ENCODE measurements at places on chromosomes 1 and 21.

DNA sequence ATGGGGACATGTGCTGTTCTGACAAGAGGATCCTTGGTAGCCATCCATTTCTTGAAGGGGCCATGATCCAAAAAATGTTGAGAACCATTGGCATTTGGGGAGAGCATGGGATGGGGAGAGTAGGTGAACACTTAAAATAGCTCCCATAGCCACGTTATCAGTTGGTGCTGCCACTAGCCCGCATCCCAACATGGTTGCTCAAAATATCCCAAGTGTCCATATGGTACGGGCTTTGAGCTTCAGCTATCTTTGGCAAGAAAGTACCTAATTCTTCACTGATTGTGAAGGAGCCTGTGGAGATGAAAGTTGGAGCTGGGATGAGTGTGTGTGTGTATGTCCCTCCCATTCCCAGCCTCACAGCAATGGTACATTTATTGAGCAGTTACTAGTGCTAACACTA is 3.1 kb upstream of the ZNF648 start:
- no peak for DNase-seq

- DNase-seq = no peak
These were observed 100.9 kb upstream of the ST6GALNAC5 start for GRCh38 chr1:76766381-76766780.

DNA sequence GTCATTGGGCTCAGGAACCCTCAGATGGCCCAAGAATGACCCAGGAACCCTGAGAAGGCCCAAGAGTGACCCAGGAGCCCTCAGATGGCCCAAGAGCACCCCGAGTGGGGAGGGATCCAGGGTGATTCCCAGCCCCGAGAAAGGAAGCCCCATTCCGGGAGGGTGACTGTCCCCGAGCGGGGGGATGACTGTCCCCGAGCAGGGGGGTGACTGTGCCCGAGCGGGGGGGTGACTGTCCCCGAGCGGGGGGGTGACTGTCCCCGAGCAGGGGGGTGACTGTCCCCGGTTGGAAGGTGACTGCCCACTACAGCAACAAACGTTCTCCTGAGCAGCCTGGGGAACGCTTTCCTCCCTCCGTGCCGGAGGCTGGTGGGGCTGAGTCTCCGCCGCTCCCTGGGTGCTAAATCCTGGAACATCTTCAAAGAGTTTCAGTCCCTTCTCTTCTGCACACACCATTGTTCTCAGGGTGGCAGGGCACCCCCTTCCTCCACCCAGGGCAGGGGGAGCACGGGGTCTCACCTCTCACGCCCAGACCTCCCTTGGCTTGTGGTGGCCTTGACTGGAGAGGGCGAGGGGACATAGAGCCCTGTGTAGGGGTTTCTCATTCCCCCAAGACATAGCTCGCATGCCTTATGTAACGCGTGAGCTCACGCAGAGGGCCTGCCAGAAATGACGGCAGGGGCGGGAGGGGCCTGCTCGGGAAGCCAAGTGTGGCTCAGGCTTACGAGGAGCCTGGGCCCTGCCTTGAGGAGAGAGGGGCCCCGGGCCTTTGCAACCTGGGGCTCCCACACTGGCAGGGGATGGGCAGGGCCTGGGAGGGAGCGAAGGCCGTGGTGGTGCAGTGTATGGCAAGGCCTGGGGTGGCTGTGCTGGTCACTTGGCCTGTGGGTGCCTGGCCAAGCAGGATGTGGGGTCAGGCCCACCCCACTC is 14.3 kb upstream of the SKI start:
- DNase-seq = no peak

DNA sequence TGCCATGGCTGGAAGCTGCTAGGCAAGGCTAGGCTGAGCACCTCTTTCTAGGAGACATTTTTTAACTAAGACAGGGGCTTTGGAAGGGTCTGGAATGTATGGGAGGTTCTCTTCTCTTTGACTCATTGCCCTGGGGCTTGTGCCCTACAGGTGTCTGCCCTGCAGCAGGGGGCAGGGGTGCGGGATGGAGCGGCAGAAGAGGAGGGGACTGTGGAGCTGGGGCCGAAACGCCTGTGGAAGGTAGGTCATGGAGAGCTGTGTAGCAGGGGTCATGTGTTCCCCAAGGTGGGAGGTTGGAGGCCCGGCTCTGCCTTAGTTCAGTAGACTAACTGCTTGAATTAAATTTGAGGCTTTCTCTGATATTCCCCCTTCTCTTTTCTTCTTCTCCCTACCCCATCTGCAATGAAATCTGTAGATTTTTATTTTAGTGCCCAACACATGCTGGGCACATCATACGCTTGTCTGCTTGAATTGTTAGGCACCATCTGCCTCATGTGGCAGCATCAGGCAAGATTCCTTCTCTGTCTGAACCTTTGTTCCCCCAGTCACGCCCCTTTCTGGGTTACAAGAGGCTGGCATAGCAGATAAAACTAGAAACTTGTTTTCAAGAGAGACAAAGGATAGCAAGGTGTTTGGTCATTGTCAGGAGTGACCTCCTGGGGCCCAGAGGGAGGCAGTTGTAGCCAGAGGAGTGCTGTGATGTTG is 18.4 kb downstream of the PPFIA4 start:
- DNase-seq = no peak

GRCh38 chr1:159218649-159219636 is 14.3 kb downstream of the ACKR1 start:
- DNase-seq = no peak

DNA sequence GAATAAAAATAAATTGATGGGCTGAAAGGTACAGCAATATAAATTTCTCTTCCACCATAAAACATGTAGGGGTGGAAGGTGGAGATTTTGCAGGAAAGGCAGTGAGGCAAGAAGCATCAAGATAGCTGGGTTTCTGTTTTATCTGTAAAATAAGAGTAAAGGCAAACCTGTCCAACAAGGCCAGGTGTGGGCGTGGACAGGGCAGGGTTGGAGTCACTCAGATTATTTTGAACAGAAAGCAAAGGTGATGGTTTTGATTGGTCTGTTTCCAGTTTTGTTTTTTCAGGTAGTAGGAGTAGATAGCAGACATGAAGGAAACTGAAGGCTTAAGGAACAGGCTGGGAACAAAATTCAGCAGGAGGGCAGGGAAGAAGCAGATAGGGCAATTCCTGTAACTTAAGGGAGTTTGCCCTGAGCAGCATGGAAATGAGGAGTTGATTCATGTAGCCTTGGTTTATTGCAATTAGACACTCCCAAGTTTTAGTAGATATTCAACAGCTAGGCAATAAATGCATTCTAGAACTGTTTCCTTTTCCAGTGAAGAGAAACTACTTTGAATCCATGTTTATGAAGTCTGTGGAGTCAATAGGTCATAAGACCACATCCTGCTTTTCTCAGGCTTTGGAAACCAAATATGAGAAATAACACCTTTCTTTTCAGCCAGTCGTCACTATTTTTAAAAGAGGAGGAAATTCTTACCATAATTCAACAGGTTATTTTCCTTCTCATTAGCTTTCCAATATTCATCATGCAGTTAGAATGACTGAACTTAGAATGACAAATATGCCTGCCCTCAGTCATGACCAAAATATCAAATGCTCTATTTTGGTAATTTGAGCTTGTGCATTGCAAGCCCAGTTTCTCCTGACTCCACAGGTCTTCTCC is 38.7 kb upstream of the CD55 start:
- no peak for DNase-seq

DNA sequence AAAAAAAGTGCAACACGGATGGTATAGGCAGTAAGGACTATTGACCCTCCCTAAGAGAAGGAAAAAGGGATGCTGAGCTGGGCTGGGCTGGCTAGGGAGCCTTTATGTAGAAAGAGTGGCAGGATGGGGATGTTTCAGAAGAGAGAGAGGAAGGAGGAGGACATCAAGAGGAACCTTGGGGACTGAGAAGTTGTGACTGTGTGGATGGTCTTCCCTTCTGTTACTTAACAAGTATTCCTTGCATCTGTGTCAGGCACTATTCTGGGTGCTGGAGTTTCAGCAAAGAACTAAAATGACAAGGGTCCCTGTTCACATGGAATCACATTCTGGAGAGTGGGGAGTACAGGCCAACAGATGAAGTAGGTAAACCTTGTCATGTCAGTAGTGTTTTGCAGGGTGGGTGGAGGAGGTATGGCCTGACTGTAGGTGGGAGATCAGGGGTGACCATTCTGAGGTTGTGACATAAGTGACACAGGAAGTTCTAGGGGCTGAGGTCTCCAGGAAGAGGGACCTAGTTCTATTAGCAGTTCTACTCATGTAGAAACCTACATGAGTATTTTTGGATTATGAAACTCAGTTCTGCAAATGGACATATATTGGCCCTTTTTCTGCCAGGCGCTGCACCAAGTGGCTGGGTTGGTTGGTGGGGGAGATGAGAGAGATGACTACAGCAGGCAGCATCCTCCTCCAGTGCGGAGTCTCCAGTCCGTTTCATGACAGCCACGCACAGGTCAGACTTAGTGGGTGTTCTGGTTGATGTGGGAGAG is 53.8 kb downstream of the PRDM2 start:
- DNase-seq = no peak

DNA sequence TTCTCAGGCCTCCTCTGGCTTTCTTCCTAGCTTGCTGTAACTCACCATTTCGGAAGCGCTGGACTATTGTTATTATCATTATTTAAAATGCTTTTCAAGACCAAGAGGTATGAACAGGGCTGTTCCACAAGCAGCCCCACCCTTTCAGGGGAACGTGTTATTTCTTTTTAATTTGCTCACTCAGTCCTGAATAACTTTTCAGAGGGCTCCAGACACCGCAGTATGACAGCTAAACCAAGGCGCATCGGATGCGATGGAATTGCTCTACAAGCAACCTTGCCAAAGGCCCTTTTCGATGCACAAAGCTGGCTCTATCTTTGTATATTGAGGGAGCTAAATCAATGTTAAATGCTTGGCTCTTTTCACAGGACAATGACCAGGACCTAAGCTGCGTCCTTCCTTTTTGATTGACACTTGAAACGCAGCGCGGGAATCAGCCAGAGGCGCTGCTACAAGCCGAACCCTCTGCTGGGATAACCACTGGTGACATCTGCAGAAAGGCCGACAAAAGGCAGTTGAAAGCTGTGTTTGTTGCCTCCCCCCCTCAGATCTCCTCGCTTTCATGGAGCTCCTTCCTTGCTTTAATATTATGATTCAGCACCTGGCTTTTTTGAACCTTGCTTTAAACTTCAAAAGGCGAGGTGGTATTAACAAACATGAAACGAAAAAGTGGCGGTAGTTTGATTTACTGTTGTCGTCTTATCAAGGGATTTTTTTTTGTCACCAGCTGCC is 204.7 kb upstream of the PROX1 start:
- DNase-seq = no peak

DNA sequence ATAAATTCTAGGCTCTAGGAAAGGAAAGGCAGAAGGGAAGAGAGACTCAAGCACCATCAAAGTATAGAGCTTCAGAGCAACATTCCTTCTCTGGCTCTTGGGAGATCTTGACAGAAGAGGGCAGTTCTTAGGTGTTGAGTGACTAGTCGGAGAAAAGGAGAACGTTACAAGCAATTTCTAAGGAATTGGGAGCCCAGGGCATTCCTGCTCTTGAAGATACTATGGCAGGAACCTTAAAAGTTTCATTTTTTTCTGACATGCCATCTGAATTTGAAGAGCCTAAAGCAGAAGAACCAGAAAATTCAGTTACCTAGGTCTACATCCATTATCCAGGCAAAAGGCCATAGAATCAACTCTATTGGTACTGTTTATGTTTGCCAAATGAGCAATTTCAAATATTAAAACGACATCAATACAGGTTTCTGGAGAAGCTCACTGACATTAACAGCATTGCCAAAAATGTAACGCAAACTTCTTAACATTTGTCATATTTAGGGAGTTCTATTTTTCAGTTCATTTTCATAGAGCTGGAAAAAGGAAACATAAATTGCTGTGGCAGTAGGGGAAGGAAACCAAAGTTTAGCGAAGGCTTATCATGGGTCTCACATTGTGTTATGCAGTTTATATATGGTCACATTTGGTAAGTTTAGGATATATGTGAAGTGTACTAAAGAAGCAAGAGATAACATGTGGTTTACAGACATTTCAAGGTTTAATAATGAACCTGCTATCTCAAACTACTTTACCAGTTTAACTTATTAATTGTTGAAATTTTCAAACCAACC is 210.1 kb upstream of the NRIP1 start:
- no peak for DNase-seq

DNA sequence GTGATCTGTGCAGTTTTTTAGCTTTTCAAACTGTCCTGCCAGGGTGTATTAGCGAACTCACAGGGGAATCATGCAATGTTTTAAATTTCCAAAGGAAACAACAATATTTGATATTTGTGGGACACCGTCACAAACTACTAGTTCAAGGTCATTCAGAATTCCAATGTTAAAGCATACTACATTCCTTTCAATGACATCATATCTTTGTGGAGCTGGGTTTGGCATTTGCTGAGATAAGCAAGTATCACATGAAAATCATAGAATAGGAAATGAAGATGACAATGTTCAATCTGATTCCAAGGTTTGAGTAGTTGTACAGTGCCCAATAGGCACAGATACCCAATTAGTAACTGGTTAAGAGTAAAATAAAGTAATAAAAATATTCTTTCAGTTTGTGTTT is 35.6 kb downstream of the NUF2 start:
- no peak for DNase-seq

GRCh38 chr1:9633493-9633892 is 18.0 kb upstream of the PIK3CD start:
- no peak for DNase-seq

DNA sequence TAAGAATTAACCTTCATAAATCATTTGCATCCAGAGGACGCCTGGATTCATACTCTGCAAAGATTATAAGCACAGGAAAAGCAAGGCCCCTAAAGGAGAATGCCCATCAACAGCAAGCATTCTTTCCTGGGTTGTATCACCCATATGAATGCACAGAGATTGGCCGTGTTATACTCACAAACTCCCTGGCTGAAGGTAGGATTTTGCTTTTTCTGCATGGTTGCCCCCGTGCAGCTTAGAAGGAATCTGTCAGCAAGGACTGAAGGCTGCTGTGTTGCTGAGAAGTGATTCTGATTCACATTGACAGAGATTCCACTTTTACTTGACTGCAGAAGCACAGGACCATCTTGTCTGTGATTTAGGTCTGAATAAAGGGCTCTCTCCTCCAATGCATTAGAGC is 283.0 kb downstream of the LRRIQ3 start:
- no peak for DNase-seq

GRCh38 chr1:64265141-64265540 is 61.7 kb downstream of the UBE2U start:
- no peak for DNase-seq

- DNase-seq = no peak
These were observed 166.7 kb downstream of the CLIC6 start for GRCh38 chr21:34835526-34835925.

- DNase-seq = no peak
These were observed 28.1 kb downstream of the SLC5A9 start for GRCh38 chr1:48250572-48250971.

Data from stimulated activated CD8-positive, alpha-beta memory T cell treated with anti-CD3 and anti-CD28 coated beads, Interleukin-4, amount 100 ng/mL, for 1 hour (primary cell).